ENCODE measurements at places on chromosomes 12 and 14.

DNA sequence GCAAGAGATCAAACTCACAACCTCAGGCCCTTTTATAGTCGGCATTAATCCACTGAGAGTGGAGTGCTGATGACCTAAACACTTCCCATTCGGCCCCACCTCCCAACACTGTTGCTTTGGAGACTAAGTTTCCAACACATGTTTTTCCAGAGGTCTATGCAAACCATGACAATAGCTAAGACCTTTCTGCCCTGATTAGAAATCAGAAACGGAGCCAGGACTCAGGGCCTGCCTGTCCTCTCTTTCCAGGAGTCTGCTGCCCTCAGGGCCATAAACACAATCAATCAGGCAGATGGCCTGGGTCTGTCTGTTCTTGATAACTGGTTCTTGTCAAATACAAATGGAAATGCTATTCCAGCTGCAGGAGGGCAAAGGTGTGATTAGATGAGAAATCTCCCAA is 97.2 kb upstream of the PSMC1 start:
- DNase-seq, result no peak

DNA sequence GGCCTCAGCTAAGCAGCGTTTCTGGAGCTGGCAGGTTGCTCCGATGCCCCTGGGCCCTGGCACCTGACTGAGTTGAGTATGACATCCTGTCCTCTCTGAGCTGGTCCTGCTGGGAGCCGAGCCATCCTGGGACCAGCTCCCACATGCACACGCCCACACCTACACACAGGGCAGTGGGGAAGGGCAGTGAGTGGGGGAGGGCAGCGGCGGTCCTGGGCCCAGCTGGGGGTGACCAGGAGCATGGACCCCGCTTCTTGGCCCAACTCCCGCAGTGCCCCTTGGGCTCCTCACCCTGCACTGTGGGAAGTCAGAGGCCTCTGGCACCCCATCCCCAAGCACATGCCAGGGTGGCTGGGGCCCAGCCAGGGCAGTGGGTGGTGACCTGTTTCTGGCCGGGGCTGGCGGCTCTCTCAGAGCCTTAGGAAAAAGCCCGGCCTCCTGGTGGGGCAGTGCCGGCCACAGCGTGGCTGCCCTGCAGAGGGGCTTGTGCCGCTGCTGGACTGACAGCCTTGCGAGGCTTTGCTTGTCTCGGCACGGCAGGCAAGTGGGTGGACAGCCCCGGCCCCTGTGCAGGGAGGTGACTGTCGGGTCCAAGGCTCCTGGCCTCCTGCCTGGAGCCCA is 5.9 kb upstream of the CRIP2 start:
- DNase-seq, result no peak

DNA sequence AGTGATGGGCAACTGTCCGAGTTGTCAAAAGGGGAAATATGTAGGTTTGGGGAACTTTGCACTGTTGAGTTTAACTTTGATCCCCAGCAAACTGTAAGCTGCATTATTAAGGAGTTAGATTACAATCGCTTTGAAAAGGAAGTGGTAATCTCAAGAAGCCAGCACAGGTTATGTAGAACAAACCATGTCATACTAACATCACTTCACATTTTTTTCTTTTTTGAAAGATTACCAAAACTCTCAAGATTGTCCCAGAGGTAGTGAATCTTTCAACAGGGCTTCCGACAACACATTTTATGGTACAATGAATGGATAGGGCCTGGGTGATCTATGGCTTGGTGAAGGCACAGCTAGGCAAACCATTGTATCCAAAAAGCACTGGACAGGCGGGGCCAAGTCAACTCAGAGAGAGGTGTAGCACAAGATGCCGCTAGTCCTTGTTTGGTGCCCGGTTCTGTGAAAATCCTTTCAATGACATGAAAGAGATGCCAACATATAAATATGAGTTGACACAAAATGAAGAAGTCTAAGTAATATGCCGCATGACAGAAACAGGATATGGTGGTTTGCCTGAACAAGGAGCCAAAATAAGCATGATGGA is 24.3 kb upstream of the PARP11 start:
- no peak for DNase-seq

DNA sequence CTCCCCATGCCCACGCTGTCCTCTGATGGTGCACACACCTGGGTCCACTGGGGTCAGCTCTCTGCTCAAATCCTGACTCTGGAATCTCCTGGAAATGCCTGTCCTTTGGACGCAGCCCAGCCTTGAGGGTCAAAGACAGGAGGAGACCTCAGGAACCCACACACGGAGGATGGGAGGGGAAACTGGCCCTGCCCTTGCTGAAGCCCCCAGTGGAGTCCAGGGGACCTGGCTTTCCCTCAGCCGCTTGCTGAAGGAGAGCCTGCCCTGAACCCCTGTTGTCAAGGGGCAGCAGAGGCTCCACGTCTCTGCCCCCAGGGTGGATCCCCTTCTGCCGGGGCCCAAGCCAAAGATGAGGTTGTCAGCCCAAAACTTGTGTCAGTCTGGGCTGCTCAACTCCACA is 16.9 kb downstream of the GALNT9 start:
- no peak for DNase-seq

DNA sequence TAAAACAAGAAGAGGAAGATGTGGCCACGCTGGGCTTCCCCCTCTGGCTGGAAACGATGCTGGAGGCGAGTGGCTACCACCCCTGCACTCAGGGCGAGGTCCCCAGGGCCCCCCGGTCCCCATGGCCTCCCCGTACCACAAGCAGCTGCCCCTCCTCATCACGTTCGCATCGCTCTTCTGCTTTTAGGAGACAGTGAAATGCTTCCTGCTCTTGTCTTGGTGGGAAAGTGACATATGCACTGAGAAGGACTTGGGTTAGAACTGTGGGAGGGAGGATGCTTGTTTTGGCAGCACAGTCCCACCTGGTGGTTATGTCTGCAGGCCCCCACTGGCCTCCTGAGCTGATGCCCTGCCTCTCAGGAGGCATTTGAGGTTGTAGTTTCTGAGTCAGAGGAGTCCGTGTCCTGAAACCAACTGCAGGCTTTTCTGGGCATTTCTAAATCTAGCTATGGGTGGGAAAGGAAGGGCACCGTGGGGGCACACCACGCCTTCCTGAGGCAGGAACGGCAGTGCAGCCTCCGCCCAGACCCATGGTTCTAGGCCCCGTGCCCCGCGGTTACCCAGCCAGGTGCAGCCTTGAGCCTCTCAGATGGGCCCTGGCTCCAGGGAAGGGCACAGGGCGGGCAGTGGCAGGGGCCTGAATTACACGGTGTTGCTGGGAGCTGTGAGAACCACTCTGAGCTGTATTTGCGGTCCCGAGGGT is 139.3 kb downstream of the ADGRD1 start:
- no peak for DNase-seq

DNA sequence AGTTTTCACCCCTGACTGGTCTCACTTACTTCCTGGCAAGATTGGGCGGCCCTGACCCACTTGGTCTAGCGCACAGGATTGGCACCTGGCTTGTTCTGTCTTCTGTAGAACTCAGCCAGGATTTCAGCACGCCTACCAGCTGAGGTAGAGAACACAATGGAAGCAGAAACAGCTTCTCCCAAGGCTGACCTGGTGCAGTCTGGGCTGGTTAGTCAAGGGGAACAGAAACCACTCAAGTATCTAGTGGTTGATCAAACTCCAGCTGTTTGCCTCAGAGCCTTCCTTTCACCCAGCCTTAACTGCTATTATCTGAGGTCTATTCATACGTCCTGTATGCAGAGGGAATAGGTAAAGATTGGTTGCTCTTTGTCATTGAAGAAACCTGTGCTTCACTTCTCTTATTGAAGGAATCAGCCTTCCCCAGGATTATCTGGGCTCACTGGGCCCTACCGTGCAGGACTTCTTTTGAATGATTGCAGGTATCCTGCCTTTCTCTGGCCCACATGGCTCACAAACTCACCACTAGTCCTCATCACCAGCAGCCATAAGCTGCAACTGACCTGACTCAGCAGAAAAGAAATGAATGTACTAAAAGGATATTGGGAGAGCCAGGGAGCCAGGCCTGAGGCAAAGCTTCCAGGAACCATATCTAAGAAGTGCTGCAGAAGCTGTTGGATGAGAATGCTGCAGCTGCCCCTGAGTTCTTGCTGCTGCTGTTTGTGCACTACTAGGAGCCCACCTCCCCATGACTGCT is 2.5 kb upstream of the PLEKHD1 start:
- no peak for DNase-seq

DNA sequence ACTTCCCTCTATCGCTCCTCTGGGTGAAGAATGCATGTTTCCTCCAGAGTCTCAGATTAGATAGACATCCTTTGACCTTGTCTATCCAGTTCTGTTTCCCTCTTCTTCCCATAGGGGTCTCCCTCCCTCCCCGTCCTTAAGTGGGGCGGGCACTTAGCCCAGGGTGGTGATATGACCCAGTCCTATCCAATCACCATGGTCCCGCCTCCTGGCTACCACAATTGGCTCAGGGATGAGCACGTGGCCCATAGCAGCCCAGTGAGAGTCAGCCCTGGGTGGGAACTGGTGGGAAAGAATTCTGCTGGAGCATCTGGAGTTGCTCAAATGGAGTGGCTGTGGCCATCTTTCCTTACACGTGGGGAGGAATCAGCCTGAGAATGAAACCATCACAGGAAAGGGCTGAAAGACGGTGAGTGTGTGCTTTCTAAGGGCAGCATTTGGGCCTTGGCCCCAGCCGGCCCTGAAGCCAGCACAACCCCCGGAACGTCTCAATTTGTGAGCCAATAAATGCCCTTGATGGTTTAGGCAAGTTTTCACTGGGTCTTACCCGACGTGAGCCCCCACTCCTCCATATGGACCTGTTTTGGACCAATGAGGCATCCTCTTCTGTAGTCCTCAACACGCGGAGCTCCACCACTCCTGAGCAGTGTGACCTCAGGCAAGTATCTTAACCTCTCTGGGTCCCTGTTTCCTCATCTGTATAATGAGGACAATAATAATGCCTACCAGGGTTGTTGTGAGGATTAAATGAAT is 14.4 kb upstream of the MLXIP start:
- DNase-seq, result peak; percentile 87

GRCh38 chr14:51554339-51554920 is 97.3 kb upstream of the FRMD6 start:
- DNase-seq, result no peak

- no peak for DNase-seq
Measured at GRCh38 chr12:72057330-72057914, 118.8 kb downstream of the TPH2 start.

DNA sequence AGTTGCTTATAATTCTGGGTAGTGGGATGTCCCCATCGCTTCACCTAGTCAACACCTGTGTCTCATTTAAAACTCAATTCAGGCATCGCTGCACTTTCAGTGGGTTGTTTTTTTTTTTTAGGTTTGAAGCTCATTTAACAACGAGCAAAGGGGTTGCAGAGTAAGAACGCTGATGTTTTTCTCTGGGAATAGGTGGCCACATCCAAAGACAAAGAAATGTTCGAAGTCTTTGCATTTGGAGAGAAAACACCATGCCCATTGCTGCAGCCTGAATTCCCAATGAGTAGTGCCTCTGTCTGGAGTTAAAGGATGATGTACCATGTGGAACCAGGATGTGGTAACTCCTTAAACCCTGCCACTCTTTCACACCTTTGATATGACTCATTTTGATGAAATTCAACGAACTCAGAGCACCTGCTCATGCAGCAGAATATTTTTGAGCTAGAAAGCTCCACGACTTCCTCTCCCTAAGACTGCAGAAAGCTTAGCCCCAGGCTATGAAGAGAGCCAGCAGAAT is 35.1 kb upstream of the BATF start:
- no peak for DNase-seq

- DNase-seq, result no peak
Measured at GRCh38 chr12:81000831-81001230, 63.1 kb upstream of the LIN7A start.

DNA sequence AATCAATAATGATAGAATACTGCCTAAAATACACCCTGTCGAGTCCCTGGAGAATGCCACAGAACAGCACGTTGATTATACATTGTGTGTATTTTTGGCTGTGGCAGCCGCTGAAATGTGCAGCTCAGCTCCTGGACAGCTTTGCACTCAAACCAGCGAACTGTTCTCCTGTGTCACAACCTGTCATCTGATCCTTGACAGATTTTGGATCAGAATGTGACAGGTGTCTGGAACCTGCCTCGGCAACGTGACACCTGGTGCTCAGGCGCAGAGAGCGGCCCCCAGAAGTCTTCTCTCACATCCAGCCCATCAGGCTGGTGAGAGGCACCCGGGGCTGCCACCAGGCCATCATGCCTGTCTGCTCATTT is 19.3 kb downstream of the MVK start:
- DNase-seq, result no peak

GRCh38 chr12:25942709-25943108 is 15.8 kb upstream of the RASSF8 start:
- no peak for DNase-seq

DNA sequence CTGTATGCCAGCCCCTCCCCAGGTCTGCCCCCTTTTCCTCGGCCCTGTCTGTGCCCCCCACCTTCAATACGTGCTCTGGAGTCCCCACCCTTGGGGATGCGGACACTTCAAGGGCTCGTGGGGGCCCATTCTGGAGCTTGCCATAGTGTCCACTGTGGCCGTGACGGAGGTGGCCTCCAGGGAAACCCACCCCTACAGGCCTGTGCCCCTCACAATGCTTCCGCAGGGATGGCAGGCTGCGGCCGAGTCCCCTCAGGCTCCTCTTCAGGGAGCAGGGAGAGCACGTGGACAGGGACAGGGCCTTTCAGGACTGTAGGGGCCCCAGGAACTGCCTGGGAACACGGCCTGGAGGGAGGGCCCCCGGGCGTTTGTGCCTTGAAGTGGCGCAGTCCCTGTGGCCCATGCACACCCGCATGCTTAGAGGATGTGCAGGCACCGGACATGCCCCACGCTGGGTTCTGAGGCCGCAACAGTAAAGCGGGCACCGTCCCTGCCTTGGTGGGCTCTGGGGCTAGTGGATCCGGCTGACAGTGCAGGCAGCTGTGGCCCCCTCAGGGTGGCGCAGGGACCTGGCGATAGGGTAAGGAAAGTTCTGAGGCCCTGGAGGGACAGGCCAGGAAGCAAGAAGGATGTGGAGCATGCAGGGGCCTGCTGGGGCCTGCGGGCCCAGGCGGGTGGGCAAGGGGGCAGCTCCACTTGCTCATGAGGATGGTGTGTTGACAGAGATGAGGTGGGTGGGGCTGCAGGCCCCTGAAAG is 209.0 kb upstream of the RTL1 start:
- DNase-seq, result no peak

- no peak for DNase-seq
Measured at GRCh38 chr12:121505513-121505912, 75.3 kb downstream of the KDM2B start.

GRCh38 chr12:52212701-52213563 is 20.1 kb upstream of the KRT7 start:
- no peak for DNase-seq

DNA sequence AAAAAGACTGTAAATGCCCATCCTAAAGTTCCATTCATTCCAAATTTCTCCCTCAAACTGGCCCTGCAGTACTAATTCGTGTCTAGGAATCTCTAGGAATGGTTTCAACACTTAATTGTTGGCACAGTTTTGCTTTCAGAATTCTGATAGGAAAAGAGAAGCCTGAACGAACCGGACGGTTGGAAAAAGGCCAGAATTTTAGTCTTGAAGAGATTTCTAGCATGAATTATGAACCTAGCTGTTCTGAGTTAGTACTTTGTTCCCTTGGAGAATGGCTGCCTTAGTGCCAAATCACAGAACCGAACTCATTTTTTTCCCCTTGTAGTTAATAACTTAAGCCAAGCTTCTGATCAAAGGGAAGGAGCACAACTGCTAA is 262.6 kb downstream of the ADAMTS20 start:
- no peak for DNase-seq

- DNase-seq, result no peak
Measured at GRCh38 chr12:32248441-32249140, 141.9 kb downstream of the BICD1 start.

- DNase-seq, result no peak
Measured at GRCh38 chr14:83006121-83006670, 1472.5 kb upstream of the SEL1L start.

Data from left kidney (tissue), 8 donors.